ENCODE measurements at places on chromosomes 16 and 17. TPM values are rescaled to one million over a fixed set of nuclear protein-coding genes. Genes with fewer than 3 reads are reported as not detected.

The BCAR1 gene
- total RNA-seq: 18.5 TPM

The KIF18B gene
- 0.77 TPM for total RNA-seq

The NGFR gene
- 0.26 TPM for total RNA-seq

The AIPL1 gene
- not detected for total RNA-seq

The RECQL5 gene
- total RNA-seq: 23.8 TPM

The SGCA gene
- total RNA-seq: 0.47 TPM

The RAI1 gene
- 4.3 TPM for total RNA-seq

The ACSM2B gene
- total RNA-seq: not detected

The ZG16 gene
- not detected for total RNA-seq

The NDUFAB1 gene
- 53.0 TPM for total RNA-seq

The KRTAP4-3 gene
- not detected for total RNA-seq

The KRT27 gene
- not detected for total RNA-seq

The NPIPA5 gene
- total RNA-seq: 2.3 TPM

The OR3A2 gene
- total RNA-seq: 0.32 TPM

The SKAP1 gene
- not detected for total RNA-seq

The PITPNC1 gene
- total RNA-seq: 22.5 TPM

The NPW gene
- 0.47 TPM for total RNA-seq

The KRT33A gene
- not detected for total RNA-seq

The ENPP7 gene
- not detected for total RNA-seq

The ASGR1 gene
- 1.6 TPM for total RNA-seq

The CLEC19A gene
- total RNA-seq: not detected

The CDH5 gene
- under 0.01 TPM for total RNA-seq

The IL34 gene
- 3.9 TPM for total RNA-seq

The PMP22 gene
- total RNA-seq: 174 TPM

The TBC1D3C gene
- not detected for total RNA-seq

The CACNG1 gene
- not detected for total RNA-seq

The GPR142 gene
- not detected for total RNA-seq

The SHPK gene
- total RNA-seq: 10.9 TPM

The TSPAN10 gene
- 3.3 TPM for total RNA-seq

The SLC47A1 gene
- not detected for total RNA-seq

The PPY gene
- total RNA-seq: not detected

The ADORA2B gene
- 12.9 TPM for total RNA-seq

The CDRT15 gene
- not detected for total RNA-seq

The SDR42E1 gene
- total RNA-seq: 0.16 TPM

The CORO1A gene
- 0.60 TPM for total RNA-seq

The CSH1 gene
- total RNA-seq: not detected

The SPATA32 gene
- not detected for total RNA-seq
